A549 treated with RU486 at 1 μM for 4 hours (cell line): ENCODE measurements at places on chromosomes 7 and 10. TPM values are rescaled to one million over a fixed set of nuclear protein-coding genes. Genes with fewer than 3 reads are reported as not detected.

MRPS33 gene
- 101 to 128 TPM (median 118 TPM) in 5 replicates for total RNA-seq

DOCK4 gene
- 2.5 to 6.0 TPM (median 5.4 TPM) in 5 replicates for total RNA-seq

CLRN3 gene
- total RNA-seq = 0.23 TPM in 1 of 5 replicates, not detected in the others

CNTNAP2 gene
- 0.02 to 0.03 TPM (median 0.02 TPM) in 3 of 5 replicates, not detected in the others for total RNA-seq

SNCG gene
- total RNA-seq = 9.3 to 15.3 TPM (median 13.4 TPM) in 5 replicates

MSMB gene
- not detected in 5 replicates for total RNA-seq

TMEM229A gene
- total RNA-seq = not detected in 5 replicates
